Cardiac fibroblast (primary cell): ENCODE measurements at places on chromosomes 6 and 20.

DNA sequence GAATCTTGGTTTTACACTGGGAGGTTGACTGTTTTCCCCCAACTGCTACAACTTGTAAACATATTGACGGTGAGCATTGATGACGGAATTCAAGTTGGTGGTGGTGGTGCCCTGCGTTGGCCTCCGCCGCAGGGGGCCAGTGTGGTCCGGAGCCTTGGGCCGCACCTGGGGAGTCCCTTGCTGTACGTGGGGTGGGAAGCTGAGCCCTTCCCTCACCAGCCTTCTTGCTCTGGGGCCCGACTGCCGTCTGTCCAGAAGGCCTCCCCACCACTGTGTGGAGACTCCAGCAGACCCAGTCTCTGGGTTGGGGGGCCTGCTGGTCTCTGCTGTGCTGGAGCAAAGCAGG, 11.4 kb downstream of the GATA5 start:
- DNase-seq, result no peak

GRCh38 chr6:140178520-140178919, 804.1 kb upstream of the CITED2 start:
- peak; percentile 58 for DNase-seq

DNA sequence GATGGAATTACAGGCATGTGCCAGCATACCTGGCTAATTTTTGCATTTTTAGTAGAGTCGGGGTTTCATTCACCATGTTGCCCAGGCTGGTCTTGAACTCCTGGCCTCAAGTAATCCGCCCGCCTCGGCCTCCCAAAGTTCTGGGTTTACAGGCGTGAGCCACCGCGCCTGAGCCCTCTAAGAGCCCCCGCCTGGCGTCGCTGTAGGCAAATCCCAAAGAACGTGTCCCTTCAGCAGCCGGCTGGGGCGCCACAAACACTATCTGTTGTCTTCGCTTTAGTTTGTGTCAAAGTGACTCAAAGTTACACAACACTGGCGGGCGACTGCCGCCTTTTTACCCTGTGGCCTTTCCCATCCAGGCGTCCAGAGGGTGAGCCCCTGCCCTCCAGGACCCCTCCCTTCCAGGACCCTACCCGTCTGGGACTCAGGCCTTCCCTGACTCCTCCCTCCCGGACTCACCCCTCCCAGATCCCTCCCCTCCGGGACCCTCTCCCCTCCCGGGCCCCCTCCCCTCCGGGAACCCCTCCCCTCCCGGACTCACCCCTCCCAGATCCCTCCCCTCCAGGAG, 940 bp upstream of the ADRM1 start:
- DNase-seq, result peak; percentile 94

DNA sequence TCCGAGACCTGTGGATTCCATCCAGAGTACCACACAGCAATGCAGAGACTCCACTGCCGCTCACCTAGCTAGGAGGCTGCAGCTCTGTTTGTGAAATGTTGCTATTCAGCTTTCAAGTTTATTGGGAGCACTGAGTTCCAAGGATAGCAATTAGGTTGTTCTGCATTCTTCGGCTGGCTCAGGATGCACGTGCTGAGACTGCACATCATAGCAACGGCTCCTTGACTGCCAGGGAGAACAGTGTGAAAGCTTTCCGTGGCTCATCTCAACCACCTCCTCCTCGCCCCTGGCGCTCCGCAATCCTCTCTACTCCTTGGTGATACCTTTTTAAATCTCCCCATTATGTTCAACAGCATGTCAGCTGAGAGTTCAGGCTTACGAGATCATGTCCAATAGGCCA, 116.6 kb downstream of the TSHZ2 start:
- DNase-seq, result no peak

GRCh38 chr6:159979136-159979874, 10.4 kb downstream of the IGF2R start:
- DNase-seq, result peak; percentile 28

DNA sequence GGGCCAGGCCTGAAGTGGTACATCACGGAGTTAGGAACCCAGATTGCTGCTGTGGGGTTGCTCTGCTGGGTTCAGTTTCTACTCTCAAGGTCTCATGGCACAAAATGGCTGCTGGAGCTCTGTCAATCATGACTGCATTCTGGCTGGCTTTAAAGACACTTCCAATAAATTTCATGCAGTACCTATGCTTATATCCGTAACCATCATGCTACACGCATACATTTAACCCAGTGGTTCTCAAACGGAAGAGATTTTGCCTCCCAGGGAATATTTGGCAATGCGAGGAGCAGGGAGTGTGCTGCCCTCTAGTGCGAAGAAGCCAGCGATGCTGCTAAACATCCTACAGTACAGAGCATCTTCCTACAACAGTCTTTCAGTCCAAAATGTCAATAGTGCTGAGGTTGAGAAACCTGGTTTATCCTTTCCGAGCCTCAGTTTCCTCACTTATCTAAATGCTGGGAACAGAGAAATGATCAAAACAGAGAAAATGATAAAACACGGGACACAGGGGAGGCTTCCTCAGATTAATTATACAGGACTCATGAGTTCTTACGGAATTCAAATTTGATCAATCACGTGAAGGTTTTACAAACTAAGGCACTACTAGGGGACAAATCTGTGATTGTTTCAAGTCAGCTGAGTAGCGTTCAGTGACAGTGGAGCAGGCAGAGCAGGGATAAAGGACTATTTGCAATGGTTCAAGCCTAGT, 9.6 kb upstream of the SLC2A10 start:
- DNase-seq, result peak; percentile 62

- DNase-seq, result no peak
Measured at GRCh38 chr6:106053484-106054205, 32.5 kb upstream of the PRDM1 start.

- DNase-seq, result no peak
Measured at GRCh38 chr20:17882065-17882833, 86.3 kb downstream of the SNX5 start.

DNA sequence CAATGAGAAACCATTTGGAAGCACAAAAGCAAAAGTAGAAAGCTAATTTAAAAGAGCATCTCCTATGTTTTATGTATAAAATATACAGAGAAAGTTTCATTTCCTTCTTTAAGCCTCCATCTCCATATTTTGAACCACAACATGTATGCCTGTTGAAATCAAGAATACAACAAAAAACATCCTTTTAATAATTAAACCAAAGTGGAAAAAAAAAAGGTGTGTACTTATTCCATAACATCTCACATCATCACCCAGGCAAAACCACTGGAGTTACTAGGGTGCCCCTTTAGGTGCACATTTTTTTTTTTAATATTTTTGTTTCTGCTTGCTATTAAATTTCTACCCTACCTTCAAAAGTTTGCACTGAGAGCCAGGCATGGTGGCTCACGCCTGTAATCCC, 43.0 kb downstream of the EDN1 start:
- DNase-seq, result no peak

DNA sequence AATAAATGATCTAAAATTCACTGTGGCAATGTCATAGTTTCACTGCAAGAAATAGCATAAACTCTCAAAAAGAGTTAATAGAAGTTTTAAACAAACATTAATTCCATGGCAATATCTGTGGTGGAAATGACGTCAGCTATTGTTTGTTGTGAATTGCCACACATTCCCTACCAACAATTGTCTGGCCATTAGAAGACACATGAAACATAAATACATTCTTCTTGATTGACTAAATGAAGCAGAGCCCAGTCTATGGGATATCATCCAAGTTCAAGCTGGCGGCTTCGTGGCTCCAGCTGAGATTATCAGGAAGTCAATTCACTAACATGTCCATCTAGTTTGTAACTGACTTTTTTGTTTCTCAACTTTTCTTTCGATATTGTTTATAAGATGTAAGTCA, 369.0 kb downstream of the ARHGAP18 start:
- DNase-seq, result peak; percentile 96

GRCh38 chr20:25000268-25000801, 7.8 kb upstream of the APMAP start:
- DNase-seq, result peak; percentile 95

GRCh38 chr6:139540276-139540675, 165.8 kb upstream of the CITED2 start:
- DNase-seq, result peak; percentile 61

DNA sequence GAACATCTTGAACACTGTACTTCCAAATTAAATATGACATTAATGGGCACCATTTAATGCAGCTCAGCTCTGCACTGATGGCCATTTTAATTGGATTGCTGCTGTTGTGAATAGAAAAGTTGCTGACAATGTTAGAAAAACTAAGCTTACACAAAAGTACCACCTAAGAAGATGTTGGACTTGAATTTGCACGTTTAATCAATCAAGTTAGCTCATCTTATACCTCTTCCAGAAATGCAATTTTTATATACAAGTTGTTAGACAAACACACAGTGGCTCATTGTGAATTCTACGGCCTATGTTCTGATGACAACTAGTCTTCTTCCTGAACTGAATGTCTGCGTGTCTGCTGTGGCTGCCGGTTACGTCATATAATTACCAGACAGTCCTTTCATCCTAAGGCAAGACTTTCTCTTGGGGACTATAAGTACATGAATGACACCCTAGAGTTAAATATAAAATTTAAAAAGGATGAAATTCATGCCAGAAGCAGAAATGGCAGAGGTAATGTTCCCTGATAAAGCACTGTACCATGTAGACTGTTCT, 330.2 kb downstream of the EPM2A start:
- no peak for DNase-seq

DNA sequence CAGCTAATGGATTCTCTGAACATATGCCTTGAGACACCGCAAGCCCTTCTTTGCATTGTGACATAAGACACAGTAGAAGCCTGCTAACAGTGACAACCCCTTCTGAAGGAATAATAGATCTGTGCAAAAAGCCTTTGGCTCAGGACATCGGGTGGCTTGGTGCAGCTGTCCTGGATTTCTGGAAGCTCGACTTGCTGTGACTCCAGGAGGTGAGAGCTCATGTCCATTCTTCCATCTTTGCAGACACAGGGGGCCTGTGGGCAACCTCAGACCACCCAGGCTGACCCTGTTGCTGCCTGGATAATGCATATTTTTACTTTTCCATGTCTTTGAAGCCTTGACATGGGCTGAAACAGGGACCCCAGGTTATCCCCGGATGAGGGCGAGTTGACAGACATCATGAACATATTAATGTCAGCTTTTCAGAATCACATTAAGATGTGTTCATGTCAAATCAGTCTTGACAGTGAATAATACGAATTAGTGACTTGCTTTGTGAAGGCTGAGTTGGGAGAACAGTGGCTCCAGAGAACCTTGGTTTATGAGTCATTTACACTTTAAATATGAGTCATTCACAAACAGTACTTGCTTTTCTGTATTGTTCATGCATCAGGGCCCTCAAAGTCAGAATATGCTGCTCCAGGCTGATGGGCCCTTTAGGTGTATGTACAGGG, 66.8 kb upstream of the IYD start:
- peak; percentile 59 for DNase-seq

- DNase-seq, result peak; percentile 13
Measured at GRCh38 chr20:48574383-48574782, 253.4 kb downstream of the PREX1 start.

GRCh38 chr20:47762699-47763268, 22.5 kb downstream of the SULF2 start:
- no peak for DNase-seq

GRCh38 chr20:59451066-59451630, 150.7 kb downstream of the EDN3 start:
- DNase-seq, result no peak

DNA sequence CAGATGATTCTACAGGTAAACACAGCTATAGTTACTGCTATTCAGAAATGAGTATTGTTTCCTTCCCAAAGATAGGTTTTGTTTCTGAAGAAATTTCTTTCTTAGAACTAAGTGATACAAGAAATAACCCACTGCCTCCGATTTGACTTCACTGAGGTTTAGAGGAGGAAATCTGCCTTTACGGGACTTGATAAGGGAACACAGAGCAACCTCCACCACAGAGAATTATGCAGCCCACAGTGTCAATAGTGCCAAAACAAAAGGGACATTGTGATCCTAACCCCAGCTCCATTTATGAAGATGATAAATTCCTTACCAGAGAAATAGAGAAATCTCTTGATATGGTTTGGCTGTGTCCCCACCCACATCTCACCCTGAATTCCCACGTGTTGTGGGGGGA, 164.6 kb downstream of the ZNF217 start:
- DNase-seq, result no peak
